Suprapubic skin (tissue), 4 donors: ENCODE measurements at places on chromosomes 5 and 9. TPM values are rescaled to one million over a fixed set of nuclear protein-coding genes. Genes with fewer than 3 reads are reported as not detected.

IFNB1 gene
- not detected for total RNA-seq

GRCh38 chr5:156815988-156816599, 34.0 kb upstream of the PPP1R2B start:
- no peak for DNase-seq

- no peak for DNase-seq
Measured at GRCh38 chr5:119379096-119379495, 23.3 kb downstream of the TNFAIP8 start.

DNA sequence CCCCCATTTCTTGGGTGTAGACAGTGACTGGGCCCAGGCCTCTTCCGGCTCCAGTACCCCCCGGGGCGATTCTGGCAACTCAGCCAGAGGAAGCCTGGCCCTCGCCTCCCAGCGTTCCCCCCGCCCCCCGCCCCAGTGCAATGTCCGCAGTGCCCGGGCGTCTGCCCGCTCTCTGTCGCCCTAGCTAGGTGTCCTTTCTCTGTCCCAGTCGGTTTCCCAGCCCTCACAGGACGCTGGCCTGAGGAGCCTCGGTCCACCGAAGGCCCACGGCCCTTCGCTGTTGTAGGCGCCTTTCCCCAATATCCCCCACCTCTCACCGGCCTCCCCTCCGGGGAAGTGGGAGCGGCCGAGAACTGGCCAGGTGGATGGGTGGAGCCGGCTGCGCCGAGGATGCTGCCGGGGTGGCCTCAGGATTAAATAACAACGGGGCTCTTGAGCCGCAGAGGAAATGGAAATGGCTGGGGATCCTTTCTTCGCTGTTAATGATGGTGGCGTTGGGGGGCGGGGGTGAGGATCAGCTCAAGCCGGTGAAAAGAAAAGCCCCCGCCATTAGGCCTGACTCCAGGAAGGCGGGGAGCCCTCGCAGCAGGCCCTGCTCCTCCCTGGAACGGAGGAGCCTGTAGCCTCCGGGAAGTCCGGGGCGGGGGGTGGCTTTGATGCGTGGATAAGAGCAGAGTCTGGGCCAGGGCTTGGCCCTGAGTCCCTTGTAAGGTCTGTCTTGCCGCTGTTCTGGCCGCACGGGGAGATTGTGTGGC, 1.1 kb upstream of the SPRY4 start:
- DNase-seq = peak; percentile 73
